Articular chondrocyte of knee joint (primary cell): ENCODE measurements at places on chromosomes 4 and X. TPM values are rescaled to one million over a fixed set of nuclear protein-coding genes. Genes with fewer than 3 reads are reported as not detected.

Gene P2RY8
- total RNA-seq = not detected in 2 replicates

Gene PARM1
- 0.13 and 0.43 TPM in 2 replicates for total RNA-seq

Gene ITIH6
- total RNA-seq = under 0.01 TPM in 2 replicates

Gene FLNA
- total RNA-seq = 1,743 and 1,971 TPM in 2 replicates

Gene PAGE2B
- total RNA-seq = not detected in 2 replicates

Gene SPATA18
- 10.7 and 26.6 TPM in 2 replicates for total RNA-seq

Gene VCX2
- total RNA-seq = not detected in 2 replicates

Gene KIF4A
- 6.9 and 10.4 TPM in 2 replicates for total RNA-seq

Gene GUCY1A1
- total RNA-seq = 0.86 and 1.3 TPM in 2 replicates

Gene ARL13A
- not detected in 2 replicates for total RNA-seq

Gene KCTD8
- not detected in 2 replicates for total RNA-seq

Gene PFKFB1
- 0.13 TPM in 1 of 2 replicates, not detected in the other for total RNA-seq

Gene MCTS1
- total RNA-seq = 52.5 and 66.5 TPM in 2 replicates

Gene ABRAXAS1
- 23.0 and 28.6 TPM in 2 replicates for total RNA-seq

Gene ZFP42
- not detected in 2 replicates for total RNA-seq

Gene BLTP1
- total RNA-seq = 138 and 149 TPM in 2 replicates

Gene ATP1B4
- not detected in 2 replicates for total RNA-seq

Gene COL25A1
- total RNA-seq = under 0.01 and 0.22 TPM in 2 replicates

Gene NEUROG2
- under 0.01 TPM in 1 of 2 replicates, not detected in the other for total RNA-seq

Gene MAGEA4
- not detected in 2 replicates for total RNA-seq

Gene SPOCK3
- not detected in 2 replicates for total RNA-seq

Gene FRMPD4
- 0.26 and 0.32 TPM in 2 replicates for total RNA-seq

Gene SPIN4
- total RNA-seq = 4.8 and 6.2 TPM in 2 replicates

Gene SASH3
- total RNA-seq = not detected in 2 replicates

Gene PASD1
- not detected in 2 replicates for total RNA-seq

Gene TDO2
- 0.26 and 1.6 TPM in 2 replicates for total RNA-seq

Gene SLC10A4
- not detected in 2 replicates for total RNA-seq

Gene AFM
- total RNA-seq = not detected in 2 replicates

Gene STAG2
- total RNA-seq = 93.1 and 123 TPM in 2 replicates

Gene TLR7
- not detected in 2 replicates for total RNA-seq

Gene BMP3
- total RNA-seq = not detected in 2 replicates

Gene NAP1L5
- total RNA-seq = 4.4 and 7.8 TPM in 2 replicates

Gene UTP3
- 17.9 and 19.2 TPM in 2 replicates for total RNA-seq

Gene PRR32
- not detected in 2 replicates for total RNA-seq

Gene CT45A7
- total RNA-seq = not detected in 2 replicates

Gene MAGEA11
- total RNA-seq = not detected in 2 replicates
